ENCODE measurements at places on chromosomes 3 and 15.

DNA sequence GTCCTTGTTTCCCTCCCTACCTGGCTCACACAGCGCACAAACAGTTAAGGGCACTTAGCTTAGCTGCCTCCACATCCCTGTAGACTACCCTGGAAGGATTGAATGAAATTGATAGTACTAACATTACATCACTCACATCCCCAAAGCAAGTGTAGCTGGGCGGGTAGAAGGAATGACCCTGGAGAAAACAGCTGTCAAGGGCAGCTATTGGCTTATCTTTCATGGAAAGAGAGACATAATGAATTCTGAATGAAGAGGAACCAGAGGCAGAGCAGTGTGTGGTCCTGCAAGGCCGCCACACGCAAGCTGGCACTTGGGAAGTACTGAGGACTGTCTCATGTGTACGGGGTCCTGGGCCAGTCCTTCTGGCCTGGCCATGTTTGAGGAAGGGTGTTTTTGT is 369.6 kb upstream of the RGMA start:
- no peak for DNase-seq

- DNase-seq: no peak
Observed at GRCh38 chr3:11717301-11717700, 73.6 kb upstream of the VGLL4 start.

- no peak for DNase-seq
Observed at GRCh38 chr3:54390582-54390981, 268.2 kb downstream of the CACNA2D3 start.

GRCh38 chr15:83129791-83130190 is 22.3 kb downstream of the TM6SF1 start:
- DNase-seq: no peak

GRCh38 chr3:112175037-112175436 is 42.0 kb upstream of the GCSAM start:
- DNase-seq: no peak

GRCh38 chr3:183896610-183897009 is 11.9 kb upstream of the PARL start:
- no peak for DNase-seq

DNA sequence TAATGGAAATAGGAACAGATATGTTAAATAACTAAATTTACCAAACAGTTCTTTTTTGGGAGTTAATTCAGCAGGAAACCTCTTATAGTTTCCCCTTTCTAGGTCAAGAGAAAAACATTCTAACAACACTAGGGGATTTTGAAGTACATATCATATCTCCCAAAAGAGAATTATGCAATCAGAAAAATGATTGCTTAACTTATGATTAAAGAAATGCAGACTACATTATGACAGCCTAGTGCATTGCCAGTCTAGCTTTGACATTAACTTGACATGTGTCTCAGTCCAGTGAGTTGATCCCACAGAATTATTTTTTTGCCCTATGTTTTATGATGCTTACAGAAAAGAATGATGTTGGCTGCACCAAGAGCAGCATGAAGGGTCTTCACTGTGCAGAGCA is 31.7 kb upstream of the NPHP3 start:
- no peak for DNase-seq

- no peak for DNase-seq
Observed at GRCh38 chr3:114899186-114899931, 247.7 kb downstream of the ZBTB20 start.

DNA sequence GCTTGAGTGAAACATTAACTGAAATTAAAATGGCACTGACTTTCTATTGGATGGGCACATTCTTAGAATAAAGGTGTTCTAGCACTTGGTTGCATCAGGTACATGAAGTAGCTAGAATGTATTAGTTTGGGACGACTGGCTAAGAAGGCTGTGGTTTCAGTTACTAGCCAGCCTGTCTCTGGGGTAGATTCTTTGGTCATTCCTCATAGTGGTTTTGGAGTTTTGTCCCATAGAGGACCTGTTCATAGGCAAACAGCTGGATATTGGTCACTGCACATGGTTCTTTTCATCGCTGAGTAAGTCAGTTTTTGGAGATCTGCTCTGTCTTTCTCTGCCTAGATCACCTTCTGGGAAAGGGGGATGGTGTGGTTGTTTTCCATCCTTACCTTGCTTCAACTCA is 55.3 kb downstream of the ADAMTSL3 start:
- no peak for DNase-seq

DNA sequence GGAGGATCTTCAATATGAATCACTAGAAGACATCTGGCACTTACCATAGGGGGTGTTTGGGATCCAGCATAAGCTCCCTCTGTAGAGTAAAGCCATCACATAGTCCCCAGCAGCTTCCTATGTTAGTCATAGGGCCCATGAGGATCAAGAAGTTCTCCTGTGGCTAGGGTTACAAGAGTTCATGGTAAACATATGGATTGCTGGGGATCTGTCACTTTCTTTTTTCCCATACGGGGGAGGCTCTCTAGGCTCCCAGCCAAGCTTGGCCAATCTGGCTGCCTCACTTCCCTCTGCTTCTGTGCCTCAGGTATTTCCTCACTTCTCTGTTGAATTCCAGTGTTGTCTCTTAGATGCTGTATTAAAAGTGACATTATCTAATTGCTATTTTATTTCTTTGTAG is 597.9 kb downstream of the PDCD6IP start:
- DNase-seq: no peak

DNA sequence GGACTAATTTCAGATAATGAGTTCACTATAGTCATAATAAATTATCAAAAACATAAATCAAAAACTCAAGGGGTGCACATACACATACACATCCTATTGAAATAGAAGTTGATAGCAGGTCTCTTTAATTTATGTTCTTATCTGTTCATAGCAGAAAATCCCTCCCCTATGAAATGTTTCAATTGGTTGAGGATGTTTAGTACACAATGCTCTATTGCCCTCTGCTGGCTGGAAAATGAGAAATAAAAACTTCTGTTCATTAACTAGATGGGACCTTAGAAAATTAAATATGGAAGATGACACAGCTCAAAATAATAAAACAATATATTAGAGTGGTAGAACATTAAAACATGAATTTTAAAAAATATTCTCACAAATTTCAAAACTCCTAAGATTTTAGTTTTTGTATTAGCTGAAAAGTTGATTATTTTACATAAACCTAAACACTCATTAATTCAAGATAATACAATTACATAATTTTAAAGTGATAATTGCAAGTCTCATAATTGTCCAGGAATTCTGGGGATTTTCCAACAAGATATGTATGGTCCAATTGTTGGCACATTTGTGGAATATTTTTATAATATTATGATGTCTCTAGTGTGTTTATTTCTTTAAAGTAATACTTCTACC is 735.0 kb downstream of the ROBO1 start:
- DNase-seq: no peak

DNA sequence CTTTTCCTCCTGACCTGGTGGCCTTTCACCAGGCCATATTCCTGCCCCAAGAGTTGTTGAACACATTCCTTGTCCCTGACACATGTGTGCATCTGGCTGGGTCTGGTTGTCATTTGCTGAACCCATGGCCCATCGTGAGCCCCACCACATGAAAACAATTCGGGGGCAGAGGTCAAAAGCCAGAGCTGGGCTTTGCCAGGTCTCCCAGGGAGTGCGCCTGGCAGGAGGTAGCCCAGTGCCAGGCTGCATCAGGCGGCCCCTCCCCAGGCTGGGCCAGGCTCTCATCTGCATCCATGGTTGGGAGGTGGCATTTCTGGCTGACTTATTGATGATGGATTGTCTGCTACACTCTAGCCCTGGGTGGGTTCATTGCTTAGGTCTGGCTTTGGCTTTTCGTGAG is 30.9 kb downstream of the SPSB4 start:
- no peak for DNase-seq

DNA sequence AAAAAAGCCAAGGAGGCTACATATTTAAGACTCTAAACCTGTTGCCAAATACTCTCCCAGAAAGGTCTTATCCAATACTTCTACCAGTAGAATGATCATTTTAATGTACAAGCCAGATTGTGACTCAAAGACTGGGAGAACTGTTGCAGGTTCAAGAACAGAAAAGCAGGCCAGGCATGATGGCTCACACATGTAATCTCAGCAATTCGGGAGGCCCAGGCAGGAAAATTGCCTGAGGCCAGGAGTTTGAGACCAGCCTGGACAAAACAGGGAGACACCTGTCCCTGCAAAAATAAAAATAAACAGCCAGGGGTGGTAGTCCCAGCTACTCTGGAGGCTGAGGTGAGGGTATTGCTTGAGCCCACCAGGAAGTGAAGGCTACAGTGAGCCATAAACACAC is 17.8 kb upstream of the THUMPD3 start:
- DNase-seq: no peak

DNA sequence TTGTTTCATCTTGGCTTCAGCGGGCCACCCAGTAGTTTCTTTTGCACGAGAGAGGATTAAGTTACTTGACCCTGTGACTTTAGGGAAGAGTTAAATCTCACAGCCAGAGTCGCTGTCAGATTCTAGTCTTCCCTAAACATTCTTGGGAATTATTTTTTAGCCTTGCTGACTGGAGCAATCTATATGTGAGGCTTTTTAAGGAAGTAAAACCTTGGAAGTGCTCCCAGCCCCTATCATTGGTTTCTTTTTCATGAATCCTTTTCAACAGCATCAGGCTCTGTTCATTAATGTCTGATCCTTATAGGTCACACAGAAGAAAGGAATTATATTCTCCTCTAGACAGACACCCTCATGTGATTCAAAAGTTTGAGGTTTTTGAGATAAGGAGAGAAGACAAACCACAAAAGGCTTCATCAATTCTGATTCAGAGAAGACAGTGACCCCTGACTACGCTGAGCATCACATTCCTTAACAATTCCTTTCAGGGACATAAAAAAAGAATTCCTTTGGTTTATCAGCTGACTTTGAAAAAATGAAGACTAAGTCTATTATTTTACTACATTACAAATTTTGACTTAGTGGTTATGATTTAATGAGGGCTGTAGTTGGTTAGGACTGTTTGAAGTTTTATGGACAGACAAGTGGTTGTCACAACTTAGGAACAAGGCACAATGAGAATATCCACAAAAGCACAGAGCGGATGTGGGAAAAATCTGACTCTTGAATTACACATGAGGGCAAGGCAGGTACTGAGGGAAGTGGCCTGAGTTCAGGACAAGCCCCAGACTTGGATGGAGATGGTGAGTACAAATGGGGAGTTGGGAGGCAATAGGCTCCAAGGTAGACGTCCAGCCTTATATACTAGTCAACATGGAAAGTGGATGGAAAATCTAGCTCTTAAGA is 171.1 kb upstream of the STT3B start:
- no peak for DNase-seq

DNA sequence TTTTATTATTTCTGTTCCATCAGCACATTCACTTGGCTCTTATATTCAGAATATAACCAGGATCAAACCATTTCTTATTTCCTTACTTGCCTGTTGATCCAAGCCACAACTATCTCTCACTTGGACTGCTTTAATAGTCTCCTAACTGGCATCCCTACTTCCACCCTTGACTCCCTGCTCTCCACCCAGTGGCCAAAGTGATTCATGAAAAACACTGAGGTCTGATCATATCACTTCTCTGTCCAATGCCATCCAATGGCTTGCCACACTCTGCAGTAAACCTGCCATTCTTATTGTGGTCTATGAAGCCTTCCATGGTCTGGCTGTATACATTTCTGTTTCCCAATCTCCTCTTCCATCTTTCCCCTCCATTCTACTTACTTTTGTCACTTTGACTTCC is 576.1 kb downstream of the PDCD6IP start:
- no peak for DNase-seq

DNA sequence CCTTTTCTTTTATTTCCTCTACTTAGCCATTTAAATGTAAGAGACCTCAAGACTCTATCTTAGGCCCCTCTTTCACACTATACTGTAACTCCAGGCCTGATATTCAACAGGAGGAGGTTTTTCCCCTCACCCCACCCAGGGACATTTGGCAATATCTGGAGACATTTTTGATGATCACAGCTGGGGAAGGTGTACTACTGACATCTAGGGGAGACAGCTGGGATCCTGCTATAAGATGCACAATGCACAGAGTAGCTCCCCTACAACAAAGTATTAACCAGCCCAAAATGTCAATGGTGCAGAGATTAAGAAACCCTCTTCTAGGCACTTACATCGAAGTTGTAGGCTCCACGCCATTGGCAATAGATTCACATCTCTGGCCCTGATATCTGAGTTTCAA is 517.5 kb upstream of the UBE2E2 start:
- DNase-seq: no peak

DNA sequence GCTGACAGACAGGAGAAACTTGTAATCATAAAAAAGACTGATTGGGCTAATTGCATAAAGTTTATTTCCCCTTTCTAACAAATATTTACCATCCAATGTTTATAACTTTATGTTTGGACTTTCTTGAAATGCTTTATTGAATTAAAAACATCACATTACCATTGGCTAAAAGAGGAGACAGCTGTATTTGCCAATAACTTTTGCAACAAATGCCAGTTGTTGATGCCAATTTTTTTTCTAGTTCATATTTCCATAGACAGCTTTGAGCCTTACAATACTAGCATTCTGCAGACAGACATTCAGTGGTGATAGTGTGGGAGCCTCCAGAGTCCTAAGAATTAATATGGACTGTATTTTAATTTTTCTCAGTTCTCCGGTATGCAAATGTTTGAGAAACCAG is 198.4 kb downstream of the ADAMTS17 start:
- DNase-seq: no peak

DNA sequence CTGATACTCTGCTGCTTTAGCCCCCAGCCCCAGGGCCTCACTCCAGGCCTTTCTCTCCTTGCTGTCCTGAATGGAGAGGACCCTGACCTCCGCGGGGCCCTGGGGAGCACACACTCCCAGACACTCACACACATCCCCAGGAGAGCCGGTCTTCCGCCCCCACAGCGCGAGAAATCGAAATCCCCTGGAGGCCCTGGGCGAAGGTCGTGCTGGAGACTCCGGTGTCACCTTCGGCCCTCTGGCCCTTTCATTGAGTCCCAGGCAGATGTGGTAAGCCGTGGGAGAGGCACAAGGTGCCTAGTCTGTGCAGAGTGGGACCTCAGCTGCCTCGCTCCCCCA is 848 bp upstream of the GOLGA8B start:
- DNase-seq: no peak

DNA sequence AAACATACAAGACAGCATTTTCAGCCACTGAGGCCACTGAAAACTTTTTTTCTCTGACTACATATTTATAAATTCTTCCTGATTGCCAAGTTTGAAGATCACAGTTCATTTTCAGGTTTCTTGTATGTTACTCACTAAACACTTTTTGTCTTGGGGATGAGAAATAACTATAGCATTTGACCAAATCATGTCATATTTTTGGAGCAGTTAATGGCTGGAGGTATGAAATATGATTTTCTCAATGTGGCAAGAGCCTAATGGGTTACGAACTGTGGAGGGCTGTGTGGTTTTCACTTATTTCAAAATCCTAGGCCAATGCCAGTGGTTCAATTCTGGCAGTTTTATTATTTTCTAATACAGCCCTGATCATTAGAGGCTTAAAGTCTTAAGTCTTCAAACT is 64.4 kb downstream of the USP13 start:
- no peak for DNase-seq

- DNase-seq: no peak
Observed at GRCh38 chr3:133191818-133192217, 153.6 kb downstream of the TMEM108 start.

Measured in stimulated activated CD4-positive, alpha-beta T cell treated with anti-CD3 and anti-CD28 coated beads, Interleukin-1b, Interleukin-23, amount 100 ng/mL, for 48 hours (primary cell).